ENCODE measurements at places on chromosomes 5 and 9. TPM values are rescaled to one million over a fixed set of nuclear protein-coding genes. Genes with fewer than 3 reads are reported as not detected.

SLC25A2 gene
- 0.56 TPM for total RNA-seq

NEUROG1 gene
- not detected for total RNA-seq

GGTA1 gene
- 1.6 TPM for total RNA-seq

SLC24A2 gene
- not detected for total RNA-seq

FABP6 gene
- not detected for total RNA-seq

FGFR4 gene
- total RNA-seq = 0.29 TPM

DOLPP1 gene
- total RNA-seq = 18.5 TPM

GRCh38 chr9:110744715-110745384, 76.3 kb downstream of the MUSK start:
- no peaks in the 10 kb centered on the region for H3K36me3 ChIP-seq
- H3K4me3 ChIP-seq = no peak overlapping the region
- no peaks in the 10 kb centered on the region for H3K27me3 ChIP-seq

DNA sequence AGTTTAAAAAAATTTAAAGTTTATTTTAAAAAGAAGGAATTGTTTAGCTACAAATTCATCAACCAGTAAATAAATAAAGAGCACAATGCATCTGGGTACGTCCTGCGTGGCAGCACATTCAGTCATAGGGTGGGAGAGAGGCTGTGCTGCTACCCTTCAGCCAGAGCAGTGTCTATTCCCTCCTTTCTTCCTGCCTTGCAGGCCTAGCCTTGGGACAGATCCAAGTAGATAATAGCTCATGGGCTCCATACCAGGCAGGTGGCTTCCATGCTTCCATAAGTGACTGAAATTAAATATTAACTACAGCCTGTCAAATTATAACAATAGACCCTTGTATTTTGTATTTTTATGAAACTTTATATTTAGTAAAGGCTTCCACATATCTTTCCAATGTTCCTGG, 408.3 kb upstream of the RGMB start:
- H3K36me3 ChIP-seq = no peaks in the 10 kb centered on the region
- no peaks in the 10 kb centered on the region for H3K4me1 ChIP-seq
- no peak overlapping the region for H3K4me3 ChIP-seq
- H3K27me3 ChIP-seq = no peaks in the 10 kb centered on the region
- no peak for DNase-seq

DNA sequence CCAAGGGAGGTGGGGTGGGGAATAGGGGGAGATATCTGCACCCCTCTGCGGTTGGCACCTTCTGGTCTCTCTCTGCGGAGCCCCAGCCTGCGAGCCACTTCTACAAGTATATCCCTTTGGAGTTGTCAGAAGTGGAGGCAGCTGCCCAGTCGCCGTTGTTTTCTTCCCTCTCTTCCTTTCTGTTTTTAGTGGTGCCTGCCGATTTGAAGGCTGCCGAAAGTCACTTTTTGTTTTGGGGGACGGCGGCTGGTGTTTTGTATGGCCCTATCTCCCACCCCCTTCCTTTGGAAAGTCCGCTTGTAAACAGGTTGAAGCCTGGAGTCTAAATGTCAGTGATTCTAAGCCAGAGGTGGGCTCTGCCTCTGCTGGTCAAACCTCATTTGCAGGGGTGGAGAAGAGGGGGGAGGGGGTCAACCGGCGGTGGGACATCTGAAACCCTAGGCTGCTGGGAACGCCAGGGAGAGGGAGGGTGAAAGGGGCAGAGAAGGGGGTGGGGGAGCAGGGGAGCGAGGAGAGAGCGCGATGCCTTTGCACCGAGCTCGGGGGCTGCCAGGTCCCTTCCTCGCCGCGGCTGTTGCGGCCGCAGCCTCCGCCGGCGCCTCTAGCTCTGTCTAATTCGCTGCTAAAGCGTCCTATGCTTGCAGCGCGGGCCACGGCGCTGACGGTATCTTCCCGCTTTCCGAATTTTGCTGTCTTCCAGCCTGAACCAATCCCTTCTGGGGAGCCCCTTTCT, at the start of gene FGF10:
TSS of gene FGF10 (minus strand) at position 331 of the 733 bp plus-strand sequence. CDS start 738 bp downstream, outside the sequence.
- H3K36me3 ChIP-seq = no peaks in the 10 kb centered on the region
- no peaks in the 10 kb centered on the region for H3K4me1 ChIP-seq
- no peak for DNase-seq
- H3K27me3 ChIP-seq = peaks cover 38% of the 10 kb centered on the region

GRCh38 chr9:4022435-4023067, 277.3 kb downstream of the GLIS3 start:
- H3K27ac ChIP-seq = no peak overlapping the region
- no peaks in the 10 kb centered on the region for H3K36me3 ChIP-seq
- H3K4me3 ChIP-seq = no peak overlapping the region
- no peak for DNase-seq
- peaks cover 5% of the 10 kb centered on the region for H3K27me3 ChIP-seq

- no peaks in the 10 kb centered on the region for H3K36me3 ChIP-seq
- H3K4me3 ChIP-seq = no peak overlapping the region
- no peaks in the 10 kb centered on the region for H3K4me1 ChIP-seq
- H3K27me3 ChIP-seq = peaks cover 4% of the 10 kb centered on the region
- DNase-seq = no peak
- H3K27ac ChIP-seq = no peak overlapping the region
Measured at GRCh38 chr5:160961038-160961437, 109.0 kb upstream of the ATP10B start.

DNA sequence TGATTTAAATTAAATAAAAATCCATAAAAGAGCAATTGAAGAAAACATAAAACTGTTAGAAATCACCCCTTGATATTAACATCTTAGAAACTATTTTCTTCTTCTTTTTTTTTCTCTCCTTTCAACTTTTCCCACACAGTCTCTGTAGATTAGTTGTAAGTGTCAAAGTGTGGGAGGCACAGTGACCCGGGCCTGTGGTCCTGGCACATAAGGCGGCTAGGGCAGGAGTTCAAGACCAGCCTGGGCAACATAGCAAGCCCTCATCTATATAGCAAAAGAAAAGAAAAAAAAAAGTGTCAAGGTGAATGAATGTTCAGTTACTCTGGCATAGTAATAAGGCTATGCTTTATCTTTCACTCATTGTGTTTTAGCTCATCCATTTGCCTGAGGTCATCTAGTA, 14.2 kb downstream of the RORB start:
- peaks cover 2% of the 10 kb centered on the region for H3K27me3 ChIP-seq
- DNase-seq = no peak

DNA sequence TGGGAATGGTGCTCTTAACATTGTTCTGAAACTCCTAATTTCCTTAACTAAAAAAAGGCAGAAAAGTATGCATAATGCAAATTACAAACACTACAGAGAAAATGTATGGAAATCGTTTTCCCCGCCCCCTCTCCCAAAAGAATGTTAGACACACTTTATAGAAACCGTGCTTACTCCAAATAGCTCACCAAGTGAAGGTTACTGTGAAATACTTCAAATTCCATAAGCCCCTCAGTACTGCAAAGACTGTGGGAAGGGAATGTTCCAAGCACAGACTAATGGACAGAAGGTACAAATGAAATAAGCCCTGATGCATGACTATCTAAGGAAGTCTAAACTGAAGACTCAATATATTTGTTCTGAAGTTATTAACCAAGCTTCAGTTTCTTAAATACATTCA, 12.5 kb downstream of the MAPKAP1 start:
- no peak overlapping the region for H3K27ac ChIP-seq
- peaks cover 15% of the 10 kb centered on the region for H3K36me3 ChIP-seq
- H3K27me3 ChIP-seq = no peaks in the 10 kb centered on the region
- no peaks in the 10 kb centered on the region for H3K4me1 ChIP-seq

DNA sequence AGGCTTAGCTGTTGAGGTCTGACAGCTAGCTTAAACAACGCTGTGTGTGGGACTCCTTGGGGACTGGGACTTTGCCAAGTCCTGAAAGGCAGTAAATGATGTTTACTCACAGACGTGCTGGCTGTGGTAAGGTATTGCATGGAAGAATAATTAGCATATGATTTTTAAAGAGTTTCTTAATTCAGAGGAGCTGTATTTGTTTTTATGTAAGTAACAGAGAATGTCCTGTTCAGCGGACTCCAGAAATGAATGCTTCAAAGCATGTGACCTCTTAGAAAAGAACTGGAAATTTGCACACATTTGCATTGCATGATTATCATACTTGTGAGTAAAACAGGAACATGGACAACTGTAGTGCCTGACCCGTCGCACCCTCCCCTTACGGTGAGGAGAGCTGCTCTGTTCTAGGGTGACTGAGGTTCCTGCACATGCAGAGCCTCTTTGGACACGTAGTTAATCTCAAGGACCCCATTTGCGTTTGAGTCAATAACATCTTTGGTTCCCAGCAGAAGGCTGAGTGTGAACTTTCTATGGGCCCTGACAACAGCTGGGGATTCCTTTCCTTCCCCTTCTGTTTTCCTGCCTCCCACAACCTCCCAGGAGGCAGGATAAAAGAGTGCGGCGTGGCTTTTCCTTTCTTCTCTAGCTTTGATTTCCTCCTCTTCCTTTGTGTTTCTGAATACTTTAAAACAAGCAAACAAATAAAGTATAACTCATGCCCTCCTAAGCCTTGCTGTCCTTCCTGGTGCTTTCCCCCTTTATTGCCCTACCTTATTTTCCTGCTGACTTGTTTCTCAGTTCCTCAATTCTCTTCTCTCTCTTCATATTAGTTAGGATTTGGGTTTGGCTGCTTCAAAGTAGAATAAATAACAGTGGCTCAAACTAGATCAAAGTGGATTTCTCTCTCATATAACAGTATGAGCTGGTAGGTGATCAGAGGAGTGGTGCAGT, 157.2 kb upstream of the CD180 start:
- peaks cover 8% of the 10 kb centered on the region for H3K27me3 ChIP-seq
- no peak overlapping the region for H3K27ac ChIP-seq
- peaks cover 9% of the 10 kb centered on the region for H3K4me1 ChIP-seq
- H3K36me3 ChIP-seq = peaks cover 2% of the 10 kb centered on the region
- no peak for DNase-seq

DNA sequence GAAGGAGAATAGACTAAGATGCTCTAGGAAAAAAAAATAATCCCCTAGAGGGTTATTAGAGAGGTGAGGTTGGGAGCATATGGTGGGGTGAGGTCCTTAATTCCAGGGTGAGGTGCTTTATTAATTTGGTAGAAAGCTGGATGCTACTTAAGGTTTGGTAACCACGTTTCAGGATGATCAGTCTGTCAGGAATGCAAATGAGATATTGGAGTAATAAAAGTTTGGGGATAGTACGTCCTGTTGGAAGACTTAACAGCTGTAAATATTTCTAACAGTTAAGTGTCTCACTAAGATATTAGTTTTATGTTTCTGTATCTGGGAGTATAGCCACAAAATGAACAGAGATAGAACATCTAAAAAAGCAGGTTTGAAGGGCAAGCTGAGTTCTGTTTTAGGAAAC, 578.9 kb downstream of the CETN3 start:
- no peaks in the 10 kb centered on the region for H3K27me3 ChIP-seq
- no peaks in the 10 kb centered on the region for H3K36me3 ChIP-seq
- no peak for DNase-seq
- no peak overlapping the region for H3K4me3 ChIP-seq
- no peaks in the 10 kb centered on the region for H3K4me1 ChIP-seq

DNA sequence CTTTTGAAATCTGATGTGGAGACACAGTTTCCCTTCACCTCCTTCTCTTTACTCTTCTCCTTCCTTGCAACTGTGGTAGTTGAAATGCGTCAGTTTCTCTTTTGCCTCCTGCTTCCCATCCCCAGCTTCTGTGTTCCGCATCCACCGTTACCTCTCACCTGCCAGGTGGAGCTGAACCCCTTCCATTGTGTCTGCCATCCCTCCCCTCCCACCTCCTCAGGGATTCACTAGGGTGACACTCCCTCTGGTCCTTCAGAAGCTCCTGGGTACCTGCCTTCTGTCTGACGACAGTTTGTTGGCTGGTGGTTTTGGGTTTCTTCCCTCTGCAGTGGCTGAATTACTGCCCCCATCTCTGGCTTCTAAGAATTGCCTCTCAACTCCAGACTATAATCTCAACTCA, 132.1 kb downstream of the SLC24A2 start:
- H3K27ac ChIP-seq = no peak overlapping the region
- H3K36me3 ChIP-seq = no peaks in the 10 kb centered on the region
- no peak for DNase-seq
- H3K4me1 ChIP-seq = no peaks in the 10 kb centered on the region
